Fibroblast of mammary gland (primary cell): ENCODE measurements at places on chromosomes 2 and 18.

DNA sequence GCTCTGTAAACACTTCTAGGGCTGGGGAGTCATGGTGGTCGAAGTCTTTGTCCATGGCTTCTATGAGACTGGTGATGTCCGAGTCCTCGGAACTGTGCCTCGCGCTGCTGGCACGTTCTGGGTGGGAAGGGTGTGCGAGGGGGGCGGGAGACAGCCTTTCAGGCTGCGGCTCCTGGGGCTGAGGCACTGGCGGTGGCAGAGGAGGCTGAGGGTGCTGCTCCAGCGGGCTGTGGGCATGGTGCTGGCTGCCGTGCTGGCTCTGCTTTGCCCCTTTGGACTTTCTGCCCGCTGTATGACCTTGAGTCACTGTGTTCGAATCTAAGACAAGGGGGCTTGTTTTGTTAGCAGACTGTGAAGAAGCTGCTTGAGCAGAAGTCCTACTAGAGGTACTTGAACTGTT, 79.0 kb downstream of the ZAP70 start:
- DNase-seq = no peak

DNA sequence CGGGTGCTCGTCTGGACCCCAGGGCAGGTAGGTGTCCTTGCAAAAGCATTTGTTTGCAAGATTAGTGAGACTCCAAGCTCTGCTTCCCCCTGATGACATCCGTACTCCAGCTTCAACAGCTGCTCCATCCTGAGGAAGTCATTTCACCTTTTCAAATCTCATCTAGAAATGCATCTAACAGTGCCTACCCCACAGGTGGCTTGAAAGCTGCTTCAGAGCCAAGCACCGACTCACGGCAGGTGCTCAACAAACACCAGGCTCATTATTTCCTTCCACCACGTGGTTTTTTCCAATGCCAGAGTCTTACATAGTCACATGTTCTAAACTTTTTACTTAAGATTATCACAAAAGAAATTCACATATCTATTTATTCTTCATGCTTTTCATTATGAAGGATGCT, 31.9 kb downstream of the CNGA3 start:
- DNase-seq = no peak

DNA sequence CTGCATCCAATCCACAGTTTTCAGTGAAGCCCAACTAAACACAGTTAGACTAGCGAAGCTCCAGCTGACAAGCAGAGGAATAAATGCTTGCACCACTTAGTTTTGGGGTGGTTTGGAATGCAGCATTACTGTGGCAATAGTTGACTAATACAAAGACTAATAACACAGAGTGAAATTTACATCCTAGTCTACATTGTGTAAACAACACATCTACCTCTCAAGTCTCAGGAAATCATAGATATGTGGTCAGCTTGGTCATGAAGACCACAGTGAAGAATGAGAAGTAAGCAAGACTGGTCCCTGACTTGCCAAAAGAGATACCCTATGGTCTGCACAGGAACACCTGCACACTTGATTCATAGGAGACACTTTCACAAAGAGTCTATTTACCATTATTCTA, 155.1 kb upstream of the TANK start:
- DNase-seq = peak; percentile 31

- DNase-seq = no peak
Measured at GRCh38 chr2:129909651-129910418, 69.6 kb upstream of the RAB6C start.

DNA sequence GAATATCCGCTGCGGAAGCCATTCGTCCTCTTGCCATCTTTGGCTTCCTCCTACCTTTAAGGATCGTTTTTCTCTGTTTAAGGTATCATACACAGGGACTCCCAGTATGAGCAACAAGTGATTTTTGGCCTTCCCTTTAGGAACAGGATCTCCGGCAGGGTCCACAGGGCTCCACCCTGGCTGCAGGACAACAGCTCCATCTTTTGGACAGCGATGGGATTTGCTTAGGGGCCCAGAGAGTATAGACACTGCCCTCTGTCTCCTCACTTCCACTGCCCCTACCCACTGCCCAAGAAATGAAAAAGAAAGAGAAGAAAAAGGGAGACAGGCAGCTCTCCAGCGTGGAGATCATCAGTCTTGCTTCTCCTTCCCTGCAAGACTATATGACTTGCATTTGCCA, 224.5 kb downstream of the UXS1 start:
- DNase-seq = peak; percentile 7

- no peak for DNase-seq
Measured at GRCh38 chr2:36717603-36718266, 21.2 kb downstream of the VIT start.

DNA sequence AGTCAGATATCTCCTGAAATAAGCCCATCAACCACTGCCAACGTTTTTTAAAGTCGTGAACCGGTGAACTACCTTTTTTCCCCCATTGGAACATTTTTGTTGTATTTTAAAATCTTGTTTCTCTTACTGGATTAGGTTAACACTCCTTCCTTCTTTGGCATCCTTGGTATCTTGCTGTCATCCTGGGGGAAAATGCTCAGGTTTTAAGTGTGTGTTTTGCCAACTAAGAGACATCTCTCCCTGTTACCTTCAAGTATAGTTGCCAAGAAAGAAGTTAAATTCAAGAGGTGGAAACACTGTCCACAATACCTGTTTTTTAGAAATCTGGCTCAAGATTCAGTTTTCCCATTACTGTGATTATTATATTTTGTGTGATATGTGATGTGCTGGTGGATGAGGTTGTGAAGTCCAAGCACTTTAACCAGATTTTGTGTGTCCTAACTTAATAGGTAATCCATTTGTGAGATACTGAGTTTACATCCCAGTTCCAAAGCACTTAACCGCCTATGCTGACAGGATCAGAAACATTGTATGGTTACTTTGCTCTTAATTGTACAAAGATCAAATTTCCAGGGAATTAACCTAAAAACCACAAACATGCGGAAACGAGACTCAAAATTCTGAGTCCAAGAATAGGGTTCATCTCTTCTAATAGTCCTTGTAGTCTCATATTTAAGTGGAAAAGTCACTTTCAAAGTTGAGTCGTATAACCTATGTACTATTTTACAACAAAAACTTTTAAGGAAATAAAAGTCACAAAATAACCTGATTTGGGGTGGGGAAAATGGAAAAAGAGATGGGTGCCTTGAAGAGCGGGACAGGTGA, 1.3 kb upstream of the SP3 start:
- no peak for DNase-seq

GRCh38 chr2:55482186-55482884, 37.2 kb upstream of the CFAP36 start:
- peak; percentile 56 for DNase-seq

DNA sequence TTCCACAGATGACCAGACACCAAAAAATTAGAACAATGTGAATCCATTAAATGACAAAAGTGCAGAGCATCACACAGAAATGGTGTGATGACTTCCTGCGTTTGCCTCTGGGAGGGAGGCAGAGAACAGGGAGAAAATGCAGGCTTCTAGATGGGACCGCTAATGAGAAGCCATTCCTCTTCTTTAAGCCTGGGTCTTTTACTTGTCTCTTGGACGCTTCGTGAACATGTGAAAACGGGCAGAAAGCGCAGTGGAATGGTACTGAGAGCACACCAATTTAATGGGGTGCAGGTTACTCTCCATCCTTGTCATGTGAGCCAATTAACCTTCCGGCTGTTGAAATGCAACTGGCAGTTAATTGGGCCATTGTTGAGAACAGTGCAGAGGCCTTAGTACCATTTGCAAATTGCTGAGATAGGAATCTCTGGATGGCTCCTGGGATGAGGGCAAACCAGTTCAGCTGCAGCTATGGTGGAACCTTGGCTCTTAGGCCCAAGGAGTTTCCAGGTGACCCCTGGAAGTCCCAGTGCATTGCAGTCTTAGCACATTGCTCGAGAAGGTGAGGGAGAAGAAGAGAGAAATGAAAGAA, 210.4 kb upstream of the CXCR4 start:
- DNase-seq = no peak
